Dermis blood vessel endothelial cell (primary cell): ENCODE measurements at places on chromosomes 4 and X.

DNA sequence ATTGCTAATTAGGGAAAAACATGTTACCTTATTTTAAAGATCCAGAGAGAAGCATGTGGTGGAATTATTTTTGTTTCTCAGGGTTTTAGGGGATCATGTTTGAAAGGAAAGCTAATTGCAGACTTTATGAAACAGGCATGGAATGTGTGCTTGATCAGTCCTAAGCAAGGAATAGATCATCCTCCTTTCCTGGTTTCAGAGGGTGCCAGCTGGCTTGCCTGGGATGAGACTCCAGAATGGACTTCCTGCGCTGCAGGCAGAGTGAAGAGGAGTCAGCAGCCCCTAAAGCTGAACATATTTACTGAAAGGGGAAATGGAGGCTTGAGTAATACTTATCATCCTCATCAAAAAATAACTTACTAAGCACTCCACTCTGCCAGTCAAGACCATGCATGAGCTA lies 13.3 kb downstream of the FGF5 start:
- no peak for DNase-seq

DNA sequence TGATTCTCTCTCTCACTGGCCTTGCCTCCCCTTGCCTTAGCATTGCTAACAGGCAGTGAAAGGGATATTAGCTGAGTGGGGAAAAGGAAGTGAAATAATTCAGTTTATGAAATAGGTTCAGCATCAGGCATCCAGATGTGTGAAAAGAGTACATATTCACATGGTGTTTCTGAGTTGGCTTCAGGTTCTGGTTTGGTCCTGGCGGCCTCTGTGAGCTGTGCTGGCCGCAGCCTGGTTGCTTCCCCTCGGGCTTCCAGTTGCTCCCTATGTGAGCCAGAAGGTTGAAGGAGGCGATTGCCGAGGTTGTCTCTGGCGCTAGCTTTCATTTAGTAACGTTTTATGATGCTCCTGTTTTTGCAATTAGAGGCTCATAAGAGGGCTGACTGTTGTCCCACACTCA lies 99.1 kb upstream of the TLR2 start:
- no peak for DNase-seq

DNA sequence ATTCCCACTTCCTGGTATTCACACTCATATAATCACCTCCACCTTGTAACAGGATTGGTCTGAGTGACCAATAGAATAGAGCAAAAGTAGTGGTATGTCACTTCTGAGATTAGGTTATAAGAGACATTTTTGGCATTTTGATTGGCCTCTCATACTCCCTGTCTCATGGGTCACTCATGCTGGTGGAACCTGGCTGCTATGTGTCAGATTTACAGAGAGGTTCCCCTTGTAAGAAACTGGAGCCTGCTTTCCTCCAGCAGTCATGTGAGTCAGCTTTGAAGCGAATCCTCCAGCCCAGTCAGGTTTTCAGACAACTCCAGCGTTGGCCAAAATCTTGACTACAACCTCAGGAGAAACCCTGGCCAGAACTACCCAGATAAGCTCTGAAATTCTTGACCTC lies 2.6 kb upstream of the OTUD4 start:
- DNase-seq, result no peak

- DNase-seq, result no peak
These were observed 15.8 kb downstream of the GLRA3 start for GRCh38 chr4:174813292-174813691.

GRCh38 chr4:121072224-121073003 lies at the start of gene NDNF:
Gene NDNF (minus strand): TSS chr4:121072535. CDS start chr4:121045837, 26,698 bp downstream.
- peak; percentile 40 for DNase-seq

DNA sequence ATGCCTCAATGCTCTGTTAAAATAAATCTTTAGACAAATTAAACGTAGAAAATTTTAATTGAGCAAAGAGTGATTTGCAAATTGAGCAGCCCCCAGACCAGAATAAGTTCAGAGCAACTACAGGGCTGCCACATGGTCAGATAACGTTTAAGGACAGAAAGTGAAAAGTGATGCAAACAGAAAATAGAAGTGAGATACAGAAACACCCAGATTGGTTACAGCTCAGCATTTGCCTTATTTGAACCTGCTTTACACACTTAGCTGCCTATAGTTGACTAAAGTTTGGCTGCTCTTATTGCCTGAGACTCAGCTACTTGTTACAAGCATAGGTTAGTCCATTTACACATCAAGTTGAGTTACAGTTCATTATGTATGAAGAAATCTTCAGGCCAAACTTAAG lies 1800.8 kb upstream of the PCDH10 start:
- DNase-seq, result no peak

DNA sequence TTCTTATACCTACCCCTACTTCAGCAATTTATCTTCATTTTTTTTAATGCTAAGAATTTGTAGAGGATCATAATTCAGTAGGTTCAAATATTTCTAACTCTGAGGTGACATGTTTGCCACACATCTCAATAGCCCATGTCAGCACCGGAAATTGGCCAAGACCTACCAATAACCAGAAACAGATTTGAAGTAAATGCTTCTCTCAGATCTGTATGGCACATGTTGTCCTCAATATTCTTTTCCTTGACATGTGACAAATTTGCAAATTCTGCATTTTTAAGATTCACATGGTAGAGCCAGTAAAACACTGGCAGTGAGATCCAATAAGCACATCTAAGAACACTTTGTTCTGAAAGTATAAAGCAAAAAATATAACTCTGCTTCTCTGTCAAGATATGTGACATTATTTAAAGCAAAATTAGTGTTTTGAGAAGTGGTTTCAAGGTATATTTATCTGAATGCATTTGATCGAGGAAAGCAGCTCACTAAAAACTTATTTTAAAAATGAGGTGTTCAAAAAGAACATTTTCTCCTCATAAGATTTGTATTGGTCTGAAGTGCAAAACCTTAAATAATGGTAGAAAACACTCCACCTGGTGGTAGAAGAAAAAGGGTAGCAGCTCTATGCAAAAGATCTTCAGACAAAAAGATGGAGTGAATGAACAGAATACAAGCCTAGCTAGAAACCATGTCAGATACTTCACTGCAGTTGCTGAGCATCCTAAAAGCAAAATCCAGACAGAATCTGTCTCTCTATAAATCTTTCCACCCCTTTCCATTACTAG lies 513.8 kb upstream of the FAM241A start:
- DNase-seq, result peak; percentile 45

GRCh38 chr4:82524570-82525152 lies 37.1 kb downstream of the TMEM150C start:
- no peak for DNase-seq

DNA sequence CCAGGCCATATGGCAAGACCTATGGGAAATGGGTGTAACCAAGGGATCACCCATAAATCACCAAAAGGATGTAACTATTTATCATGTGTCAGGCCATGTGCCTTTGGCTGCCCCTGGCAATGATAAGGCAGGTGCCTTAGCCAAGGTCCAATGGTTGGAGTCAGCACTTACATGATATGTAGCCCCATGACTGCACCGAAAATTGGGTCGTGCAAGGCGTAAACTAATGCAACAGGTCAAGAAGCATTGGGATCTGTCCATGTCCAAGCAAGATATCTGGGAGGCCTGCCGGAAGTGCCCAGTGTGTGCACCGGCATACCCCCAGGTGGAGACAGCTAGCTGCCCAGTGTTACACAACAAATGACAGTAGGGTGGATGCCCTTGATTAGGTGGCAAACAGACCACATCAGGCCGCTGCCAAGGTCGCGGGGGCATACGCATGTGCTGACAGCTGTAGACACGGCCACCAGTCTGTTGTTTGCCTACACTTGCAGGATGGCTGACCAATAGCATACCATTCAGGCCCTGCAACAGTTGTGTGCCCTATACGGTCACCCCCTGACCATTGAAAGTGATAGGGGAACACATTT lies 698.2 kb upstream of the AGA start:
- no peak for DNase-seq

- peak; percentile 8 for DNase-seq
These were observed 95.9 kb upstream of the DUSP21 start for GRCh38 chrX:44747969-44748368.

DNA sequence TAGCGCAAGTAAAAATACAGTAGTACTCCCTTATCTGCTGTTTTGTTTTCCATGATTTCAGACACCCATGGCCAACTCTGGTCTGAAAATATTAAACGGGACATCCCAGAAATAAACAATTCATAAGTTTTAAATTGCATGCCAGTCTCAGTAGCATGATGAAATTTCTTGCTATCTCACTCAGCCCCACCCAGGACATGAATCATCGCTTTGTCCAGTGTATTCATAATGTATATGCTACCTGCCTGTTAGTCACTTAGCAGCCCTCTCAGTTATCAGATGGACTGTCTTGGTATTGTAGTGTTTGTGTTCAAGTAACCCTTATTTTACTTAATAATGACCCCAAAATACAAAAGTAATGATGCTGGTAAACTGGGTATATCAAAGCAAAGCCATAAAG lies 158.2 kb upstream of the DDIT4L start:
- peak; percentile 72 for DNase-seq

- DNase-seq, result no peak
These were observed 9.6 kb downstream of the SGMS2 start for GRCh38 chr4:107834241-107834794.

GRCh38 chr4:6105311-6105911 lies 87.2 kb upstream of the C4orf50 start:
- DNase-seq, result no peak

DNA sequence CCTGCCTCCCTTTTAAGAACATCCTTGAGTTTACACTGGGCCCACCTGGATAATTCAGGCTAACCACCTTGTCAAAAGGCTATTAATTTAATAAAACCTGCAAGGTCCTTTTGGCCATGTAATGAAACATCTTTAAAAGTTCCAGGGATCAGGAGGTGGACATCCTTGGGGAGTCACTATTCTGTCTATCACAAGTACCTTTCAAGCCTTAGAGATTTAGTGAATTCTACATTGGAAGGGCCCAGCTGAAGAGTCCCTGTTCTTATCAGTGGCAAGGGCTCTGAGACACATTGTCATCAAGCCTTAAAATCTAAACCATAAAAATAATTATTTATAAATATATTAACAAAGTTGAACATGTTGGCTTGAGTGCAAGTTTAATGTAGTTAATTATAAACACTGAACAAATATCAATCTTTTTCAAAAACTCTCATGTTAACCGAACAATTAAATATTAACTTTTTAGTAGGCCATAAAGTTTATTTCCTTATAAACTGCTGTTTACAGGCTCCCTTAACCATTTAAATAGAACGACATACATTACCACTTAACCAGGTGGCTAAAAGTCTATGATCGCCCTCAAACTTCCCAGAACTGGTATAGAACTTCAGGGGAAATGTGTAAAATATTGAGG lies 104.4 kb upstream of the CBR4 start:
- no peak for DNase-seq

DNA sequence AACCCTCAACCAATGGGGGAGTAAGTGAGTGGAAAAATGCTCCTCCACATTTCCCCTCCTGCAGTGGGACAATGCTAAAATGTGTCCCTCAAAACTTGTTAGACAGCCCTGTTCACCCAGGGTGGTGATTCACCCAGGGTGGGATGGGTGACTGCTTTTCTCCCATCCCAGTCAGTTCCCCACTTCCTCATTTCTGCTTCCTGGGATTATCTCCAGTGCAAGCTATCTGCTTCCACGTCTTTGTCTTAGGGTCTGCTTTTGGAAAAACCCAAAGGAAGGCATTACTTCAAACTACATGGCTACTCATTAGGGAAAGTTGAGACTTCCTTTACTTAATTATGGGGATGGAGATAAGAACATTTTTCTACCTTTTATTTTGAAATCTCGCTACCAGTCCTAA lies 45.5 kb downstream of the ETNPPL start:
- DNase-seq, result no peak

GRCh38 chrX:102950908-102951866 lies 14.1 kb downstream of the RAB40AL start:
- peak; percentile 67 for DNase-seq

GRCh38 chr4:148192526-148192925 lies 249.7 kb downstream of the NR3C2 start:
- DNase-seq, result no peak

DNA sequence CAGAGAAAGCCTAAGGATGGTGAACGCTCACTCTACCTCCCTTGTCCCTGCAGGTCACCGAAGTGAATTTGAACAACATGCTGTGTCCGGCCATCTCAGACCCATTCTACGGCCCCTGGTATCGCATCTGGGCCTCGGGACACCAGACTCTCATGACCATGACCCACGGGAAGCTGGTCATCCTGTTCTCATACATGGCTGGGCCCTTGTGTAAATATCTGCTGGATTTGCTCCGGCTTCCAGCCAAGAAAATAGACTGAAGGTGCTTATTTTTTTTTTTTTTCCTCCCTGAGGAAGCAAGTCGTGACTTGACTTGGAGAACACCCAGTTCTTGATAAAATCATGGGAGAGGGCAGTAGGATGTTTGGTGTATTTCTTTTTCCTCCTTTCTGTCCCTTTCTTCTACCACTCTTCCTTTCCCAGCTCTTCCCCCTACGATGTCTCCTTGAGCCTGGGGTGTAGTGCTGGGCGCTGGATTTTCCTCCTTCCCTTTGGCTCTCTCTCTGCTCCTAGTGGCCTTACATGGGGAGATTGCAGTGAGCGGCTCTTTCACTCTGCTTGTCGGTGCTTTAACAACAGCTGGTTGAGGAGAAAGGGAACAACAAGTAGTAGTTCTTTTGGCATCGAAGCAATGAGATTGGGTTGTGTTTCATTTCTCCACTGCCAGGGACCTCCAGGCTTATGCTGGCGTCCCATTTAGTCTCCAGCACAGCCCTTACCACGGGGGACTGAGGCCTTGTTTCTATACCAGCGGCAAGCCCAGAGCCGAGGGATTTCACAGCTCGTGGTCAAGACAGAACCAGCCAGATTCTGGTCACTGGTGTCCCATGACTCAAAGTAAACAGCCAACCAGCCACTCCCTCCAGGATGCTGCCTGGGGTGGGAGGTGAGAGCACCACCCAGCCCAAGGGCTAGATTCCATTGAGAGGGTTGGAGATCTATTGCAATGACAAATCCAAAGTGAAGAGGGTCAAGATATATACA lies 144.4 kb downstream of the AMMECR1 start:
- DNase-seq, result no peak

DNA sequence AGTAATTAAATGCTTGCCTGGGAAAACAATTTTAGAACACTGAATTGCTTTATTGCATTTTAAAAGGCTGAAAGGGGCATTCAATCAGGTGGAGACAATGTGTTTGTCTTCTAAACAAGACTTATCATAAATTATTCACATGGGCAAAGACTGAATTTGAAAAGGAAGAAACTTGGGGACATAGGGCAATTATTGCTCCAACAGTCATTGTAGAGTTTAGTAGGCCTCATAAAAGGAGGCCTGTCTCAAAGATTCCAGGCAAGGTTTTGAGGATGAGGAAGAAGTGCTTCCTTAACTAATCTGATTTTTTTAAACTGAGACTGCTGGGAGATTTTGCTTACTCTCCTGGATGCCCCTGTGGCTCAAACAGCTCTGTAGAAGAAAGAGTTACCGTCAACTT lies 174.4 kb upstream of the RPS6KA3 start:
- no peak for DNase-seq
